Stimulated activated naive CD4-positive, alpha-beta T cell (primary cell): ENCODE measurements at places on chromosomes 6 and 20.
A peak's percentile ranks its signal among the peaks of the same experiment; 100 is the strongest.

GRCh38 chr6:69958978-69959377, 92.6 kb downstream of the COL19A1 start:
- DNase-seq, result no peak

DNA sequence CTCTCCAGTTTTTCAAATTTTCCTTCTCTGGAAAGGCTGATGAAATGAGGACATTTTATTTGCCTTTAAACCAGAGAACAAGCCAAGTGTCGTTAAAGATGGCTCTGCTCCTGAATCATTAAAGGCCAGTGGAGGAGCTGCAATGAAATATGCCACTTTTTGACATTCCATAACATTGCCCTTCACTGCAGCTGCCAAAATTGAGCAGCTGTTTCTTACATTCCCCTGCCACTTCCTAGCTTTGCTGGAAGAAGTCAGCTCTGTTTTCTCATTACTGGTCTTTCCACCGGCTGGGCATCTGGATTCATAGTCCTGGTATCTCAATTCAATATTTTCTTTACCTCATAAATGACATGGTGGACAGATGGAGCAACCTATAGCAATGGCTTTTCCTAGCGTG, 45.5 kb upstream of the NRN1 start:
- no peak for DNase-seq

DNA sequence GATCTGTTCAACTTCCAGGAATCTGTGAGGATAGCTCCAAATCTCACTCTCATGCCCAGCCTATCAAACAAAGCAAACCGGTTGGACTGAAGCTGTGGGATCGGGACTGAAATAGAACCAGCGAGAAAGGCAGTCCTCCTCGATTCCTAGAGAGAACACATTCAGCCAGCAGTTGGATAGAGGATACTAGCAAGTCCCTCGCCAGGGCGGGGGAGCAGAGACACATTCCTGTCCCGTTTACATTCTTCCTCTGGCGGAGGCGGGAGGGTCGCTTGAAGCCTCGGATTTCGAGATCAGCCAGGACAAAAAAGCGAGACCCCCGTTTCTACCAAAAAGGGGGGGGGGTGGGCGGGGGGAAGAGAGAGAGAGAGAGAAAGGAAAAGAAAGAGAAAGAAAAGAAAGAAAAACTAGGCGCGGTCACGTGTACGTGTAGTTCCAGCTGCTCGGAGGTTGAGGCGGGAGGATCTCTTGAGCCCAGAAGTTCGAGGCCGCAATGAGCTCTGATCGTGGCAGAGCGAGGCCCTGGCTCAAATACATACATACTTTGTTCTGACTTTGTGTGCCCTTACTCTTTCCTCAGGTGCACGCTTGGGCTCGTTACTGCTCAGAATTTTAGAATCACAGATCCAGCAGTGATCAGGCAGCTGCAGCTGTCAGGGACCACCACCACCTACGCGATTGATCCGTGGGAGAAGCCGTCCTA, 19.5 kb downstream of the ZNF311 start:
- no peak for DNase-seq

- DNase-seq, result no peak
Observed at GRCh38 chr20:54385746-54386145, 89.6 kb upstream of the DOK5 start.

- DNase-seq, result no peak
Observed at GRCh38 chr20:6501061-6501460, 266.4 kb upstream of the BMP2 start.

- DNase-seq, result no peak
Observed at GRCh38 chr20:50879649-50880550, 51.3 kb downstream of the ADNP start.

DNA sequence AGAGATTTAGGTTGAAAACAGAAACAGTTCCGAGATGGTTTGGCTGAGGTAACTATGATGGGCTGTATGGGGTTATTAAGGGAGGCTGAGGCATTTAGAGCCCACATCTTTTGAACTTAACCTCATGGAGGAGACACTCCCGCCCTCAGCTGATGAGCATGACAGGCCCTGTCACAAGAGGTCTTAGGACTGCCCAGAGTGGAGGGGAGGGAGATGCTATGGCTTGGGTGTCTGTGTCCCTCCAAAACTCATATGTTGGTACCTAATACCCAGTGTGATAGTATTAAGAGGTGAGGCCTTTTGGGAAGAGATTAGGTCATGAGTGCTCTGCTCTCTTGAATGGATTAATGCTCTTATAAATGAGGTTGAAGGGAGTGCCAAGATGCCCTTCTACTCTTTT, 126.6 kb downstream of the CDC5L start:
- DNase-seq, result no peak

- no peak for DNase-seq
Observed at GRCh38 chr6:39088331-39088730, 26.7 kb downstream of the SAYSD1 start.

- DNase-seq, result no peak
Observed at GRCh38 chr20:64236137-64237088, 19.1 kb upstream of the PCMTD2 start.

DNA sequence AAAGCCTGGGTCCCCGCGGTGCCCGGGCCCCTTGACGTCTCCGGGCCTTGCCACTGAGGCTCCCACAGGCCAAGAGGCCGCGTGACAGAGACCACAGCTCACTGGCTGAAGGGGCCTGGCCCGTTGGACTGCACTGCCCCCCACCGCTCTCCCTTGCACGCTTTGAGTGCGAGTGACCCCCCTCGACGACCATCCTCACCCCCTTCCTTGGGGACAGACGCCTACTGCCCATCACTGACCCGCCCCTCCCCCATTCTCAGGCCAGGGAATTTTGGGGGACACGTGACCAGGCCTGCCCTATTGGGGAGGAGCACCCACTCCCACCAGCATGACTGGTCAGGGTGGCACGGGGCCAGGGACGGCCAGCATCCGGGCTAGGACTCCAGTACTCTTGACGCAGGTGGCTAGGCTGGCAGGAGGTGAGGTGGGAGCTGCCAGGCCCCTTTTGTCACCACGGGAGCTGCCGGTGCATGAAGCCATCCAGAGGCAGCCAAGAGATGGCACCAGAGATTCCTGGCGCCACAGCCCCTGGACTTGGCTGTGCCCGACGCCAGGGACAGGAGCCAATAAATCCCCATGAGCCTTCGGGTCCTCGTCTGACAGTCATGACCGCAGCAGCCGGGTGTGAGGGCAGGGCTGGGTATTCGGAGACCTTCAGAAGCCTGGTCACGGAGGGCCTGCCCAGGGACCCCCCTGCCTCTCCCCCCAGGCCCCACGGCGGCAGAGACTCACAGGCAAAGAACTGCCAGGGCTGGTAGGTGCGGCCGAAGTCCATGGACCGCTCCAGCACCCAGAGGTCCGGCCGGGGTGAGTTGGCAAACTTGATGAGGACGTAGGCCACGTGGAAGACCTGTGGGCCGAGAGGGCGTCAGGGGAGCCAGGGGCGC, 14.5 kb downstream of the LAMA5 start:
- DNase-seq, result no peak

DNA sequence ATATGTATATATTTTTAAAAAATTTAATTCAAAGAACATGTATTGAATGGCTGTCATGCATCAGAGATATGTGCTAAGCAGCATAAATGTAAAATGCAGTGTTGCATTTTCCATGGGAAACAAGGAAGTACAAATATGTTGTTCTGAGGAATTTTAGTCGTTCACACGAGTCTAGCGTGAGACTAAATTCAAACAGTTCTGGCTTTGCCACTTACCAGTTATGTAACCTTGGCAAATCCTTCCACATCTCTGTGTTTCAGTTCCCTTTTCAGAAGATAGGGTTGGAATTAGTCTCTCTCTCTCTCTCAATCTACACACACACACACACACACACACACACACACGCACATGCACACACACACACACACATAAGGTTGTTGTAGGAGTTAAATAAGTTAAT, 305.4 kb downstream of the UTRN start:
- no peak for DNase-seq

DNA sequence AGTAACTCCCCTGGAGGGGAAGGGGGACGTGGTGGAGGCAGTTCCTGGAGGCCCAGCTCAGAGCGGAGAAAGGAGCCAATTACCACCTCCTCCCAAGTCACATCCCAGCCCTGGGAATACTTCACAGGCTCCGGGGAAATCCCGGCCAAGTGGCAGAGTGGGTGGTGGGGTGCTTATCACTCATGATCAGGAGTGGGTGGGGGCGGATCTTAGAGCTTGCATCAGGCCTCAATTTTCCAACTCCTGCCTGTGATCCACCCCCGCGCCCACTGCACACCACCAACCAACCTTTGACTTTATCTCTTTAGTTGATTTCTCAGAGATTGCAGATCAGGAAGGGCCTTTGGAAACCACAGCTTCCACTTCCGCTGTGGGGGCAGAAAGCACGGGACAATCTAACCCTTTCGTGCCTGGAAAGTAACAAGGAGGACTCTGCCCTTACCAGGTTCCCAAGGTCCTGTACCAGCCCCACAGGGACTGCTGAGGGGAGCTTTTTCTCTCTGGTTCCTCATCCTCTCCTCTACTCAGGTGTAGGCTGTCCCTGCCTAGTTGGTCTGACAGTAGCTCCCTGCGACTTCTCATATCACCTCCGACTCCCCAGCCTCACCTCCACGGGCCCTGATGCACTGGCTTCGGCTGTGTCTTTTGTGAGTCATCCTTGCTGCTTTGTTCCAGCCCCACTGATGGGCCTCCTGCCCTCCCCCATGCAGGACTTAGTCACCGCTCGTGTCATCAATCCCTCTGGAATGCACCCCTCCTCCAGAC, 24.9 kb upstream of the IER3 start:
- peak; percentile 44 for DNase-seq

GRCh38 chr20:43119720-43120119, 70.0 kb downstream of the PTPRT start:
- DNase-seq, result no peak

- peak; percentile 80 for DNase-seq
Observed at GRCh38 chr6:170271771-170272314, 19.0 kb downstream of the DLL1 start.

DNA sequence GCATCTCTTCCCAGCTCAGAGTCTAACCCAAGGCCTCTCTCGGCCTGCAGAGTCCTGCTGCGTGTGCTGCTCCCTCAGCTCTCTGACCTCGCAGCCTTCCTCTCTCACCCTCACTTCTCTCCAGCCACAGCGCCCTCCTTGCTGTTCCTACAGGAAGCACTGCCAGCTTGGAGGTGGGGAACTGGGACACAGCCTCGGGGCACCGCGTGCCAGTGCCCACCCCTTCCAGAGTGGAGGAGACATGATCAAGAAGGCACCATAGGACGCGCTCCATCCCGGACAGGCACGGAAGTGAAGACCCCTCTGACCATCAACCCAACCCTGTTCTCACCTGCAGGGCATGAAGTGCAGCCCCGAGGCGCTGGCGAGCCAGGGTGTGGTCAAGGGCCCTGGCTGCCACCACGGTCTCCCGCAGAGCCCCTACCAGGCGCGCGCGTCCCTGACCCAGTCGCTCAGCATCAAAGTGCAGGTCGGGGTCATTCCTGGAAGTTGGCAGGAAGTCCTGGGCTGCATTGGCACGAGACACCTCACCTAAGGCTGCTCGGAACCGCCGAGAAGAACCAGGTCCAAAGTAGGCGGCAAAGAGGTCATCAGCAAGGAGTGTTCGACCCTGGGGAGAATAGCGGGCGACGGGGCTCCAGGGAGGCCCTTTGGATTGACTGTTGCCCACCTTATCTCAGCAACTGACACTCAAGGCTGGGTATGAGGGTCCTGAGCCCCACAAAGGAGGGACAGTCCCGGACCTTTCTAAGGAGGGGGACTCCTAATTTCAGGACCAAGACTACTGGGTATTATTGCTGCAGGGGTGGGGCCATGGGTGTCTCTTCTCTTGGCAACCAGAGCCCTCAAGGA, 1.3 kb downstream of the VWA7 start:
- no peak for DNase-seq

DNA sequence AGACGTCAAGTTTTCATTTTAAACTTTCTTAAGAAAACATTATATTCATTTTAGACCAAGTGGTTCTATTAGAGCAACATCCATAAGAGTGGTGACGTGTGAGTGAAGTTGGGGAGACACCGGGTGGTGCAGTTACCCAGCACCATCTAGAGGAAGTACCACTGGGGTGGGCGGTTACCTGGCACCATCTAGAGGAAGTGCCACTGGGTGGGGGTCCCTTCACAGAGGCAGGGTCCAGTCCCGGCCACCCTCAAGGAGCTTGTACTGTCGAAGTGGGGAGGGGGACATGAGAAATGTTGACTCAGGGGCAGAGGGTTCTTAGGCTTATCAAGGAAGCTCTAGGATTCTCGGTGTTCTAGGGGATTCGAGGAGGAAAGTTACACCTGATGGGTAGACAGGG, 26.2 kb downstream of the PHACTR3 start:
- no peak for DNase-seq

DNA sequence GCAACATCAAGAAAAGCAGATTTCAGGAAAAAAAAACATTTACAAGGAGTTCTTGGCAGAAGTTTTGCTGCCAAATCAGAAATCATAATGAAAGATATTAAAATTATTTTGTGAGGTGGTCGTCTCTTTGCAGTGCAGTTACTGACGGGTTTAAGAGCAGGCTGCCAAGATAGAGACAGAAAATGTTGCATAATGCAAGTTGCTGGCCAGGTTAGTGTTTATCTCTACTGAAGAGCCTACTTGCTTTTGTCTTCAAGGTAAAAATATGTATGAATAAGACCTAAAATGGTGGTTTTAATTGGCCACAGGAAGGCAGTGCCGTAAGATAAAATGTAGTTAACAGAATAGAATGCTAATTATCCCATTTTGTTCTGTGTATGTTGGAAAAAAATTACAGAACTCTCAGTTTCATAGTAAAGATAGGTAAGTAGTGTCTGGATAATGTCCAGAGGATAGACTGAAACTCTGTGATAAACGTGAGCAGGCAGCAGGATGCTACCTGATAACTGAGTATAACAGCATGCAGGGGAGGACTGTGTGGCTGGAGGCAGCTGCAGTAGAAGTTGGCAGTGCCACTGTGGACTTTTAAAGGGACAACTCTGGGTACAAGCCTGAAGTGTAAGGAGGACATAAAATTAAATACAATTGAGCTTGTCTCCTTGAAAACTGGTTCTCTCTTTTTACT, 13.9 kb downstream of the FOXO3 start:
- DNase-seq, result no peak

DNA sequence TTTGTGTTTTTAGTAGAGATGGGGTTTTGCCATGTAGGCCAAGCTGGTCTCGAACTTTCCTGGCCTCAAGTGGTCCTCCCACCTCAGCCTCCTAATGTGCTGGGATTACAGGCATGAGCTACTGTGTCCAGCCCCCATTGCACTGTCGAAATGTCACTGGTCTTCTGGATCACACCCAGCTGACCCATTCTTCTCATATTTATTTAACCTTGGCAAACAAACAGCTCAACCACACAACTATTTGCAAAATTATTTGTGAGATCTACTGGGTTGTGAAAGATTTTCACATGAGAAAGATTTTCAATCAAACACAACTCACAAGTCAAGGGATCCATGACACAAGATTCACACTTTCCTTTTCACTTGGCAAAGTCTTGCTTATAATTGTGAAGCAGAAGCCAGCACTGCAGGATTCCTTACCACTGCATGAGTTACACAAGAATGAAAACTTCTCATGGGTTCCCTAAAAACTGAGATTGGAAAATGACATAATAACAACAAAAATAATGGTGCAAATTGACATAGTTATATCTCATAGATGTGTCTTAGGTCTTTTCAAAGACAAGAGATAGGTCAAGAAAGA, 2.0 kb upstream of the CST9L start:
- no peak for DNase-seq
